ENCODE measurements at places on chromosomes 5 and 9.

DNA sequence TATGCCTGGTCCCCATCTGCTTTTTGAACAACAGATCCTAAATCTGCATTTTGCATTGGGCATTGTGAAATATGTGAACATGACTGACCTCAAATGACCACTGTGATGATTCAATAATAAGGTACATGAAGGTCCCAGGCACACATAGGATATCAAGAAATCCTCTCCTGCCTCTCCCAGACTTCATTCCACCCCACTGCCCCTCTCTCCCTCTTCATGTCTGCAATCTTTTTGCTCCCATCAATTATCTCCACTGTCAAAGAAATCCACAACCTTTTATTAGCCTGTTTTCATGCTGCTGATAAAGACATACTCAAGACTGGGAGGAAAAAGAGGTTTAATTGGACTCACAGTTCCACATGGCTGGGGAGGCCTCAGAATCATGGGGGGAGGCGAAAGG is 476.7 kb downstream of the CTNND2 start:
- no peak for DNase-seq

DNA sequence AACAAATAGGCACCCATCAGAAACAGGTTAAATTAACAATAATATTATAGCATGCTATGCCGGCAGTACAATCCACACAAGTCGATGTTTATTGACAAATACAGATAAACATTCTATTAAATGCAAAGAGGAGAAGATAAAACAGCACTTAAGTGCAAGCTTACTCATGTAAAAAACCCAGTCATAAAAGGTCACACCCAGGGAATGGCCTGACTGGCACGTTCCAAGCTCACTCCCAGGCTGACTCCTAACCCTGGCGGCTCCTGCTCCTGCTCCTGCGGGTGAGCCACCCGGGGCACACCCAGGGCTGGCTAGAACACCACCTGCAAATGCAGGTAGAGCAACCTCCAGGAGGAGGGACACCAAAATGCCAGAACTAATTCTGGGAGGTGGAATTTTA is 66.9 kb downstream of the SEMA4D start:
- no peak for DNase-seq

GRCh38 chr5:3393920-3394597 is 201.6 kb upstream of the IRX1 start:
- no peak for DNase-seq

GRCh38 chr9:5976674-5977397 is 38.6 kb downstream of the RANBP6 start:
- DNase-seq, result no peak

GRCh38 chr9:102551346-102551745 is 443.8 kb upstream of the CYLC2 start:
- no peak for DNase-seq

- no peak for DNase-seq
These were observed 7.7 kb downstream of the DNLZ start for GRCh38 chr9:136355616-136356557.
